ENCODE measurements at places on chromosomes 2 and 18.

- DNase-seq: no peak
These were observed 176.9 kb downstream of the VAPA start for GRCh38 chr18:10090668-10091067.

GRCh38 chr2:112168422-112169124 lies 30.4 kb downstream of the FBLN7 start:
- DNase-seq: no peak

GRCh38 chr2:37721201-37721560 lies 49.7 kb upstream of the CDC42EP3 start:
- DNase-seq: no peak

DNA sequence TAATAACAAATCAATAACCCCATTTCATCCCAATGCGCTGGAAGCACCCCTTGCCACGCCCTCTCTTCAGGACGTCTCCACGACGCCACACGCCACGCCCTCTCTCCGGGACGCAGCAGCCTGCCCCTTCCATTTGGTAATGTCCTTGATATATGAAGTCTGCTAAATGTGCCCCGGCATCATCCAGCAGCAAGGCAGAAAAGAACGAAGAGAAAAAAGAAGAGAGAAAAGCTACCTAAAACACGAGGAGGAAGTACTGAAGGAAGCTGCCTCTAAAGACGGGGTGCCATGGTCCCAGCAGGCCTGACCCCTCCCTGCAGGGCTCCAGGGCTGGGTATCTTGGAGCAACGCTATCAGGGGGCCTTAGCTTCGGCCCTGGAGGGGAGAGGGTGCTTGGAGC lies 41.8 kb downstream of the CNGA3 start:
- no peak for DNase-seq

DNA sequence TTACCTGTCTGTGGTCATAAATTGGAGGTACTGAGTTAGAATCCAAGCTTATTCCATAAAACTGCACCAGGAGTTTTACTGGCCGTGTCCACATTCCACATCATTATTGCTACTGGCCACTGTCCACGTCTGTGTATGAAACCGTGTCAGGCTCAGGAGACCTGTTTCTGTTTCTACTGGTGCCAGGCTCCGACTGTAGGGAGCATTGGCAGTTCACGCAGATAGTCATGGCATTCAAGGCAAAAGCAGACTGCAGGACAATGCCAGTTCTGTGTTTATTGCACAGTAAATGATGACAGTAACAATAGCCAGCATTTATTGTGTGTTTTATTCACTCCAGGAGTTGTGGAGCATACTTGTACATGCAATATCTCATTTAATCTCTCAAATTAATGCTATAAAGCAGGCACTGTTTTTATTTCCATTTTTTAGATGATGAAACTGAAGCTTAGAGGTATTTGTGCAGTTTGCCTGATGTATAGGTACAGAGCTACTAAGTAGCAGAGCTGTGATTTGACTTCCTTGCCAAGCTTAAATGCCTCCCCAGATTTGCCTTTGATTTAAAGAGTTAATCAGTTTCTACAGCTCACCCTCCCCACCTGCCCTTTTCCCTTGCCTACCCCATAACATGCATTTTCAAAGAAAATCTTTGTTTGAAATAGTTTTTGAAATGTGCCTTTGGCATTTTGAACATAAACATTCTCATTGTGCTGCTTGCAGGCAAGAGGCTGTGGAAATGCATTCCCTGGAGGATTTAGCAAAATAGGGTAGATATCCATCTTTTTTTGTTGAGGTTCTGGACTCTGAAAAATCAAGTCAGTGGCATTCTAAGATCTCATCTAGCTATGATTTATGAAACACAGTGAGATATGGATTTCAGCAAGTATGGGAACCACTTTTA lies 55.5 kb downstream of the MAP4K4 start:
- DNase-seq: no peak

- no peak for DNase-seq
These were observed 3.8 kb downstream of the IDH1 start for GRCh38 chr2:208251098-208251497.

DNA sequence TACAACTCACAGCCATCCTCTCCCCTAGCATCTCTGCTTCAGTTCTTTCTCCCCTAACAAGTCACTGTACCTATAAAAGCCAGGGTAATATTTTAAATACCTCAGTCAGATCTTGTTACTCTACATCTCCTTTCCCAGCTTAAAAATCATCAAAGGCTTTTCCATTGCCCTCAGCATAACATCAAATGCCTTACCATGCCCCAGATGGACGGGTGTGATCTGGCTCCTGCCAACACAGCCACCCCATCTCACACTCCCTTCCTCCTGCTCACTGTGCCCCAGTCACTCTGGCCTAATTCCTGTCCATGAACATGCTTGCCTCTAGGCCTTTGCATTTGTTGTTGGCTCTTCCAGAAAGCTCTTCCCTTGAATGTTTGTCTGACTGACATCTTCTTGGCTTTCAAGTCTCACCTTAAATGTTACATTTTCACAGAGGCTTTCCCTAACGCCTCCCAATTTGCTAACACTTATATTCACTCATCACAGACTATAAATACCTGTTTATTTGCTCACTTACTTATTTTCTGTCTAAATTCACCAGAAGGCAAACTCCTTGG lies 640.9 kb downstream of the NYAP2 start:
- no peak for DNase-seq

- no peak for DNase-seq
These were observed 1038.6 kb downstream of the SOCS6 start for GRCh38 chr18:71327441-71327840.

DNA sequence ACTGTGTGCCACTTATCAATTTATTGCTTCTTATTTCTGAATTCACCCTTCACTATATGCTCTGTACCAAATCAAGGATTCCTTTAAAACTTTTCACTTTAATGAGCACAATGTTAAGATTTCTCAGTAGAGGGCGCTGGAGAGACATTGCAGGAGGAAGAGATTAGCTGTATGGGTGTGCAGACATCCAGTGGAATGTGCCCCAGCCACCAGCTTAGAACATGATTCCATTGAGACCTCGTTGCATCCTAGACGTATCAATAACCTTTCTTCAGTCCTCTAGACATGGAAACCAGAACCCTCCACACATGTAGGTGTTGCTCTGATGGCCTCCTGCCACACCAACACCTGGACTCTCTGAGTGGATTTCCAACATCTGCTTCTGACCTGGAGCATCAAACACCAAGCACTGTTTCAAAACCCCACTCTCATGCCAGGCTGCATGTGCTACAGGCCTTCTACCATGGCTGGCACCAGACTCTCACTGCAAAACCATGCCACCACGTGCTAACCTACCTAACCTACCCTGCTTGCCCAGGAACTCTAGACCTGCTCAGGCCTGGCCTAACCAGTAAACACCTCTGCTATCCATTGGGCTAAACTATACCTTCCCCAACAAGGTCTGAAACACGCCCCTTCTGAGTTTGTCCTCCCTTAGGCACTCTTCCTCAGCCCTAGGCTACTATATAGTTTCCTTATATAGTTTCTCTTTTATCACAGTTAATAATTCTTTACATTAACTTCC lies 633.2 kb upstream of the PKDCC start:
- DNase-seq: no peak
